IPS DF 19.7 (cell line): ENCODE measurements at places on chromosomes 16 and 17.

- DNase-seq, result no peak
Measured at GRCh38 chr17:56592487-56593085, 913 bp upstream of the NOG start.

DNA sequence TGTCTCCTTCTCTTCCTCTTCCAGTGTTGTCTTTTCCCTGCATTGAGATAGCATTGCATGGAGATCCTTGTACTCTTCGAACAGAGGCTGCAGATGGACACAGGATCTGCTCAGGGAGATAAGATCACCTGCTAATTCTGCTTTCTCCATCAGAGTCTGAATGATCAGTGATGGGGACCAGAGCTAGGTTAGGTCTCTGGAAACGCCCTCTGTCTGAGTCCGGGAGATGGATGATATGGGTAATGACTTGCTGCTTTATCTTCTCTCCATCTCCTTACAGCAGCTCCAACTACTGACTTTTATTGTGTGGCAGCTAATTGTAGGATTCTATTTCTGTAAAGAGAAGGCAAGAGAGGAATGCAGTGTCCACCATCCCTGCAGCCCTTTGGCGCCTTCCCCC, 435.6 kb downstream of the WWOX start:
- no peak for DNase-seq

GRCh38 chr16:83706394-83706793, 101.4 kb upstream of the HSBP1 start:
- no peak for DNase-seq

GRCh38 chr17:74532115-74532514, 840 bp upstream of the CD300LB start:
- peak; percentile 59 for DNase-seq
